ENCODE measurements at places on chromosomes 1 and 21. TPM values are rescaled to one million over a fixed set of nuclear protein-coding genes. Genes with fewer than 3 reads are reported as not detected.

DNA sequence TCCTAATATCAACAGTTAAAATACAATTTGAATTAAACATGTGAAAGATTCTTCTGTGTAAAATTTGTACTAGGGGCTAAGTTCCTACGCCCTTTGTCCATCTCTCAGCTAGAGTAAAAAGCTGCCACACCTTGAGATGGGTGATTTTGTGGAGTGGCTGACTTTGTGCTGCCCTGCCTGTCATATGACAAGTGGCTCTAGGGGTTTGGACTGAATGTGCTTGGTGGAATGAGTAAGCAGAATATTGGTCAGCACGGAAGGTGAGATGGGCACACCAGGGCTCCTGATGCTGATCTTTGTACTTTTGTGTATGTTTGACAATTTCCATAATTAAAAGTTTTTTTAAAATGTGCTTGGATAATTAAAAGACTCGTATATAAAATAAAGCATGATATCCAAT is 133.6 kb upstream of the SLC45A1 start:
- no peaks in the 10 kb centered on the region for H3K36me3 ChIP-seq
- H3K27me3 ChIP-seq, result no peaks in the 10 kb centered on the region
- H3K4me3 ChIP-seq, result no peak overlapping the region
- no peak overlapping the region for H3K27ac ChIP-seq
- DNase-seq, result no peak
- H3K4me1 ChIP-seq, result no peaks in the 10 kb centered on the region

- no peak overlapping the region for H3K4me3 ChIP-seq
- no peak for DNase-seq
- H3K27ac ChIP-seq, result no peak overlapping the region
- H3K36me3 ChIP-seq, result no peaks in the 10 kb centered on the region
- H3K27me3 ChIP-seq, result no peaks in the 10 kb centered on the region
- H3K4me1 ChIP-seq, result peaks cover 36% of the 10 kb centered on the region
Measured at GRCh38 chr1:228986093-228986904, 251.0 kb downstream of the RHOU start.

- no peak overlapping the region for H3K4me3 ChIP-seq
- DNase-seq, result no peak
- H3K27ac ChIP-seq, result no peak overlapping the region
- H3K36me3 ChIP-seq, result no peaks in the 10 kb centered on the region
- H3K4me1 ChIP-seq, result peaks cover 12% of the 10 kb centered on the region
Measured at GRCh38 chr1:15088281-15088971, 65.1 kb upstream of the TMEM51 start.

DNA sequence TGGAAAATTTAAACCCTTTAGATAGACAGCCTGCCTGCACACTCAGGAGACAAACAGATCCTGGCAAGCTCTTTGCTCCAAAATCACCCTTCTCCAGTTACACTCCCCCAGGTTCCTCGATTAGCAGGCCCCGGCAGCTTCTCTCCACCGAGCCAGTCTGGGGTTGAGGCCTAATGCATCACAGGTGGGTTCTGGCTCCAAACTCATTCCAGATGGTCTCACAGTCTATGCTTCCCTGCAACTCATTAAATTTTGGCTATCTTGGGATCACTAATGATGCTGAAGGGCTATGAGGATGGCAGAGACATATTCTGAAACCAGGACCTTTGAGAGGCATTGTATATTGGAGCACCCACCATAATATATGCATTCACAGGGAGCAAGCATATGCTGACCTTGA is 559.8 kb upstream of the USP24 start:
- H3K27me3 ChIP-seq, result no peaks in the 10 kb centered on the region
- H3K4me1 ChIP-seq, result no peaks in the 10 kb centered on the region
- no peak overlapping the region for H3K4me3 ChIP-seq
- H3K27ac ChIP-seq, result no peak overlapping the region
- H3K36me3 ChIP-seq, result no peaks in the 10 kb centered on the region

The CD247 gene
- 1.5 TPM for total RNA-seq

The SPRR2A gene
- total RNA-seq, result not detected

All from neural progenitor cell (in vitro differentiated cells).